ENCODE measurements at places on chromosomes 4 and X.

DNA sequence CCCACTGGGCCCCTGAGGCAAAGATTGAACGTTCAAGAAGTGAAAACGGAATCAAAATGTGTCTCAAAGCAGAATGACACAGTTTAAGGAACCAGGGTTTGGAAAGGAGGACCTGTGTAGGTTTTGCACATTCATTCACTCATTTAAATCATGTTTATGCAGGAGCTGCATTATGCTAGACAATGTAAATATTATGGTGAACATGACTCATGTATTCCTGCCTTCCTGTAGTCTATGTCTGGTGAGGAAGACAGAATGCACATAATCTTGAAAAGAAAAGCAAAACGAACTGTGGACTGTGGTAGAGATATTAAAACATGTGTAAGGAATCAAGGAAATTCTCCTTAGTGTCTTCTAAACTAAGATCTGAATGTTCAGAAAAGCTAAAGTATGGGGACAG lies 311.8 kb upstream of the SMIM31 start:
- DNase-seq, result no peak

- no peak for DNase-seq
Observed at GRCh38 chr4:115259642-115260041, 146.2 kb upstream of the NDST4 start.

GRCh38 chrX:131752493-131753198 lies 208.8 kb downstream of the OR13H1 start:
- no peak for DNase-seq

DNA sequence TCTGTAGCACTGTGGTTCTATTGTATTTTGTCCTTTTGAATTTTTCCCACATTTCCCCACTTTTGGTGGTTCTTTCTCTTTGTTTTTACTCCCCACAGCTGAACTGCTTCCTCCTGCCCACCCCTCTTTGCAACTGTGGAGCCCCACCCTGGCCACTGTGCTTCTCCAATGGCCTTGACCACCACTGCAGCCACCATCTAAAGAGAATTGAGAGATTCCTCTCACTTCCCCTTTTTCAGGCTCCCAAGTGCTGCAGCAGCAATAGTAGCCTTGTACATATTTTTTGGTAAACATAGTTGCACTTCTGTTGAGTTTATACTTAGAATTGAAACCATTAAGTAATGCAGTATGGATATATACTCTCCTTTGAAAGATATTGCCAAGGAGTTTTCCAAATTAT lies 51.3 kb upstream of the FRMPD3 start:
- no peak for DNase-seq

DNA sequence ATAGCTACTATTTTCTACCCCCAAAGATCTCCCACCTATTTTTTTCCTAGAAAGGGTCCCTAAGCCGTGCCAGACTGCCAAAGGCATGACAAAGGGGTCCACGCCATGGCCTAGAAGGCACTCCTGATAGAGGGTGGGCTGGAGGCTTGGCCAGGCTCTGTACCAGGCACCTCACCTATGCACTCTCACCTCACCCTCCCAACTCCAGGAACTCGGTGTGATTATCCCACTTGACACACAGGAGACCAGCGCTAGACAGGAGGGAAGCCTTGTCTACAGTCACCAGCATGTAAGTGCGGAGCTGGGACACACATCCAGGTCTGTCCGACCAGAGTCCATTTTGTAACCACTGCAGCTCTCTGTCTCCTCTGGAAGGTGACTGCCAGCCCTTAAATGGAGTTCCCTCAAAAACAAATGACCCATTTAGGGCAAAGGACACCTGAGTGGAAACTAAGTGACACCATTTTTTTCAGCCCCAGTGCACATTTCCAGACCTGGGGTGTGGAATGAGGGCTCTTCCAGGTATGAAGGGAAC lies 106.4 kb downstream of the RTL5 start:
- DNase-seq, result no peak

DNA sequence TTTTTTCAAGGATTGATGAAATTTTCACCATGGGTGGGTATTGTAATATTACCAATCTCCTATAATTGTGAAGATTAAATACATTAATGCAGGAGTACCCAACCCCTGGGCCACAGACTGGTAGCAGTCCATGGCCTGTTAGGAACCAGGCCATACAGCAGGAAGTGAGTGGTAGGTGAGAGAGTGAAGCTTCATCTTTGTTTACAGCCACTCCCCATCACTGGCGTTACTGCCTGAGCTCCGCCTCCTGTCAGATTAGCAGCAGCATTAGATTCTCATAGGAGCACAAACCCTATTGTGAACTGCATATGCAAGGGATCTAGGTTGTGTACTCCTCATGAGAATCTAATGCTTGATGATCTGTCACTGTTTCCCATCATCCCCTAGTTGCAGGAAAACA lies 15.1 kb downstream of the RAPGEF2 start:
- DNase-seq, result no peak

DNA sequence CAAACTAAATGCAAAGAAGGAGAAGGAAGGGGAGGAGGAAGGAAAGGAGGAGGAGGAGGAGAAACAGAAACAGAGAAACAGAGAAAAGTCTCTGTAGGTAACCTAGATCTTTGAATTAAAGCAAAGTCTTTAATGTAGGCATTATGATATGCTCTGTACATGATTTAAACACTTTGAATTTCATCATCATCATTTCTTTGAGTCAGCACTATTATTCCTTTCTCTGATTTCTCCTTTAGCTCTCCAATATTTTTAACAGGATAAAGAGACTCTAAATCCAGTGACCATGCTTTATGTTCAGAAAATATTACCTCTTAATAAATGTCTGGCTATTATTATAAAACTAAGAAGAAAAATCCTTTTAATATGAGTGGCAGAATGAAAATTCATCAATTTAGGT lies 124.3 kb downstream of the ANTXR2 start:
- no peak for DNase-seq

DNA sequence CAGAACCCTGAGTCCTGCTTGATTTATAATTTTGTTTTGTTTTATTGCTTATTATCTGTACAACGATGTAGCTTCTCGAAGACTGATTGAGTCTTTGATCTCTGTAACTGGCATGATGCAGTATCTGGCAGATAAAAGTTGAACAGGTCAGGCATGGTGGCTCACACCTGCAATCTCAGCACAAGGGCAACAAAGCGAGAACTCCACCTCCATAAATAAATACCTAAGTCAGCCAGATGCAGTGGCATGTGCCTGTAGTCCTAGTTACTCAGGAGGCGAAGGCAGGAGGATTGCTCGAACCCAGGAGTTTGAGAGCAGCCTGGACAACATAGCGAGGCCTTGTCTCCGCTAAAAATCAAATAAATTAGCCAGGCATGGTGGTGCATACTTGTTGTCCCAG lies 15.7 kb upstream of the WDR19 start:
- DNase-seq, result no peak

DNA sequence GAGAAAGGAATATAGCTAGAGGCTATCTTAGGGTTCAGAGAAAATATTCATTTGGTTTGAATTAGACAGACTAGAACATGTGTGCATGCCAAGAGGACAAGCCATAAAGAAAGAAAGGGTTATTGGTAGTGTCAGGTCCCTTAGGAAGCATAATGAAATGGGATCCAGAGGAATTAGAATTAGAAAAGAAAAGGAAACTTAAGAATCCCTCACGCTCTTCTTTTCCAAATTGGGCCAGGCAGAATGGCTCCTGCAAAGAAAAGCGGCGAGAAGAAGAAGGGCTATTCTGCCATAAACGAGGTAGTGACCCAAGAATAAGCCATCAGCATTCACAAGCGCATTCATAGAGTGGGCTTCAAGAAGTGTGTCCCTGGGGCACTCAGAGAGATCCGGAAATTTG lies 4.9 kb upstream of the ABCG2 start:
- DNase-seq, result no peak

DNA sequence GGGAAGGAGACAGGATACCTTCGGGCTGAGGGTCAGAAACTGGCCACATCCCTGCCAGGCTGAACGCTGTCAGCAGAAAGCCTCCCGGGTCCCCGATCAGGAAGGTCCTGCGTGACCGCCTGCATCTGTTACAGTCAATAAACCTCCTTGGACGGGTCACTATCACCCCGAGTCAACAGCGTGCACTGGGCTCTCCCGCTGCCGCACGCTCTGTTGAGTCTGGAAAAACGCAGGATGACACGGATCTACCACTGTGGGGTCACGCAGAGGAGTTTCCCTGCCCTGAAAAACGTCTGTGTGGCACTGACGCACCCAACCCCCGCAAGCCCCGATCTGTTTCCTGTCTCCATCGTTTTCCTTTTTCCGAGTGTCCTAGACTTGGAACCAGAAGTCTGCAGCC lies 12.1 kb downstream of the PPP2R3B start:
- DNase-seq, result no peak

DNA sequence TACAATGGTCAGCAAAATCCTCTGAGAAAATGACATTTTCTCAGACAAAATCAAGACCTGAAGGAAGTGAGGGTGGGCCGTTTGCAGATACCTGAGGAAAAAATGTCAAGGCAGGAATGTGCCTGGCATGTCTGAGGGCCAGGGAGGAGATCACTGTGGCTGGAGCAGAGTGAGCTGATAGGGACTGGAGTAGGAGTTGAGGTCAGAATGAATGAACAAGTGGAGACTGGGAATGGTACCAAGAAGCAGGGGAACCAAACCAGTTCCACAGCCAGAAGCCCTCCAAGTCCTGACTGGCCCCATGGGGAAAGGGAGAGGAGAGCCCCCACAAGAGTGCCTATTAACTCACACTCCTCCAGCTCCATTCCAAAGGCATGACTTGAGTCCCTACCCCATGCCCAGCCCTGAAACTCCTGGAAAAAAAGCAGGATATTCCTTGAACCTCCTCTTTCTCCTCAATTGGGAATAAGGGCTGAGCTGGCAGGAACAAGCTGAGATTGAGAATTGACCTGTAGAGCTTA lies 41.5 kb downstream of the STEEP1 start:
- DNase-seq, result no peak

DNA sequence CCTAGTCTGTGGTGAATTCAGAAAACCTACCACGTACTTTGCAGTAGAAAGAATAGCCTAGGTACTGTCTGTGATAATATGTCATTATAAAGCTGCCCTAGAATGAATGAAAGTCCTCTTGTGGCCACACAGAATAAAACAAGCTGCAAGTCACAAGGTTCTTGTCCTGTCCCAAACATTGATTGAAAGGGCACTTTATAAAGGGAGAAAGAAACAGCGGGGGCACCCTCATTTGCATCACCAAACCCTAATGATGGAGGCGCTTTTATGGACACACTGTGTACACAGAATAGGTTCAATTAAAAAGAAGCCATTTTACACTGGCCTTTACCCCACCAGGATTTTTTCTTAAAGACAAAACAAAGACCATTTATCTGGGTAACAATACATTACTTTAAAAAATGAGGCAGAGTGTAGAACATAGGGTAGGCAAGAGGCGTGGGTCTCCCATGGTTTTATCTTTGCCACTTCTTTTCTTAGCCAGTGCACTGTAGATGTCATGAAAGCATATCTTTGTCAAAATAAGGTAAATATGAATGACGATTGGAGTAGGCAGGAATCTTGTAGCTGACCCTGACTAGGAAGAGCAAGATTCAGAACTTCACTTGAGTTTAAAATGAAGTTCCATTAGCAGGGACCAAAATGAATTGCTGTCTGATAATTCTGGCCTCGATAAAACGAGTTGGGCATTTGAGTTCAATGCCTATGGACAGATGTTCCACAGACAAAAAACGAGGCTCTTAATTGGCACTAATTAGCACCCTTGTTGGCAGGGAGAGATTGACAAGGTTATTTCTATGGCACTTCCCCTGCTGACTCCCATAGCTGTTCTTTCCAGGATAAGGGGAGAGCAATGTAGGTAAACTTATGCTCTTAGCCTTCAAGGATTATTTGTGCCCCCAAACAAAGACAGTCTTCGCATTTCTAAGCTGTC lies 365.1 kb downstream of the AFF2 start:
- DNase-seq, result no peak

- no peak for DNase-seq
Observed at GRCh38 chrX:64204701-64205440, 637 bp downstream of the AMER1 start.

DNA sequence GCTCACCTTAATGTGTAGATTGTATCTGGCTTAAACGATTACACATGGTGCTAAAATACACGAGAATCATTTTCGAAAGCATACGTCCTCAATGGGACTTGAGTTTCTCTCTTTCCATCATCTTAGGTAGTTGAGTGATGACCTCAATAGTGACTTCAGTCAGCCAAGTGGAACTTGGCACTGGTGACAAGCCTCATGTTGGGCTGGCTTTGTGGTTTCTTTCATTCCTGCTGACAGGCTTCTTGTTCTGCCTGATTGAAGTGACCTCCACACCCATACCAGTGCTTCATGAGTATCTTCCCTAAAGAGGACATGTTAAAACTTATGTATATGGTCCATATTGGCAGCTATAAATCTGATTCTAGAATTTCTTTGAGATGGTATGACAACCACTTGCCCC lies 159.1 kb upstream of the WDR1 start:
- no peak for DNase-seq

DNA sequence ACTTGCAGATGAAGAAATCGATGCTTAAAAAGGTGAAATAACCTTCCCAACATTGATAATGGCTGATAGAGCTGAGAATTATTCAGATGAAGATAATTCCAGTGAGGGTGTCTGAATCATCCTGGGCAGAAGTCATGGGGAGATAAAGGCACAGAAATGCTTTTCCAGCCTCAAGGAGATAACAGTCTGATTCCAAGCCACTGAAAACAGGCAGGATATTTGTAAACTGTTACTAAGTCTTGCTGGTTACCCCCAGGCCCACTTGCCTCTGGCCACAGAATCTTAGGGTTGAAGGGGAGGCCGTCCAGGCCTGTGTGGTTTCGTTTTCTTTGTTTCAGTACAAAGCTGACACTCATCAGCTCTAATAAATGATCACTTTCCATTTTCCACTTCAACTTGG lies 158.5 kb downstream of the SH3KBP1 start:
- DNase-seq, result no peak

DNA sequence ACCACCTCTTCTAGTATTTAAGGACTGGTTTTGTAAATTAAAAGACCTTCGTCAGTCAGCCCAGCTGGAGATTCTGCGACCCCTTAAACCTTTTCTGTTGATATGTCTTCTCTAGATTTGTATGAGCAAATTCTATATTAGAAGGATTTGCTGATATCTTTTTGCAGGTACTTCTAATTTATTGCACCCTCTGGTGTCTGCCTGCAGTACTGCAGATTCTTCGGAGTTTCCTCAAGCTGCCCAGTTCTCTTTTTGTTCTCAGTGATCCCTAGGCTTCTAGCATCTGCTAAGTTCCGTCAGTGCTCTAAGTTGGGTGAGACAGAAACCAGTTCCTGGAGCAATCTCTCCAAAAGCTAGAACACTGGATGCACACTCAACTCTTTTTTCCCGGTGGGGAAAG lies 545.2 kb downstream of the C4orf33 start:
- no peak for DNase-seq
